ENCODE measurements at places on chromosomes 12 and 14. TPM values are rescaled to one million over a fixed set of nuclear protein-coding genes. Genes with fewer than 3 reads are reported as not detected.

DNA sequence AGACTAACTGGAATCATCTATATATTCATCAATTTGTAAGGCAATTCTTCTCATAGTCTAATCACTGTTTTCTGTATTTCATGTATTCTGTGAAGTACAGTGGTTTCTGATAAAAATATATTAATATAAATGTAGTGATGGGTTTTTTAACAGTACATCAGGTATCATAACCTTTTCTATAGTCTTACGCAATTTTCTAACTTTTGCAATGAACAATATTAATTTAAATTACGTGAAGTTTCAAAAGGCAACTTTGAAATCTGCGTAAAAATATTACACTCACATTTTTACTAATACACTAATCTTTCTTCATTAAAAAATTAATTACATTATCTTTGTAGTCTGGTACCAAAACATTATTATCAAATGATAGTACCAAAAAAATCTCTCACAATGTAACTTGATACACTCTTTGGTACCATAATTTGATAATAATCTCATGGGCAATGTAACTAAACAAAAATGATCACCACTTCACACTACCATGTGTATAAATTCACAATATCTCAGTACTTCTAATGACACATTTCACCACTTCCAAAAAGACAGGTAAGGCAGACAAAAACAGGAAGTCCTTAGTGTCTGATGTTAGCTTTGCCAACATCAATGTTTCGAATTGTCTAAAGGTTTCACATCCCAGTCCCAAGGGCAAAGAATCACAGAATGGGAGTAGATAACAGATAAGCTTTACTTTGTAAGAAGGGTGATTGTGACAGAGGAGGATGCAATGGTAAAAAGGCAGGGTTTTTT is 8.7 kb downstream of the DNAI7 start:
- no peaks in the 10 kb centered on the region for H3K36me3 ChIP-seq
- DNase-seq = no peak
- H3K27me3 ChIP-seq = no peaks in the 10 kb centered on the region
- no peak overlapping the region for H3K27ac ChIP-seq
- H3K4me3 ChIP-seq = no peak overlapping the region
- no peaks in the 10 kb centered on the region for H3K4me1 ChIP-seq

GRCh38 chr14:90649083-90649482 is 167.1 kb downstream of the TTC7B start:
- H3K36me3 ChIP-seq = no peaks in the 10 kb centered on the region
- no peaks in the 10 kb centered on the region for H3K4me1 ChIP-seq
- H3K4me3 ChIP-seq = no peak overlapping the region

DNA sequence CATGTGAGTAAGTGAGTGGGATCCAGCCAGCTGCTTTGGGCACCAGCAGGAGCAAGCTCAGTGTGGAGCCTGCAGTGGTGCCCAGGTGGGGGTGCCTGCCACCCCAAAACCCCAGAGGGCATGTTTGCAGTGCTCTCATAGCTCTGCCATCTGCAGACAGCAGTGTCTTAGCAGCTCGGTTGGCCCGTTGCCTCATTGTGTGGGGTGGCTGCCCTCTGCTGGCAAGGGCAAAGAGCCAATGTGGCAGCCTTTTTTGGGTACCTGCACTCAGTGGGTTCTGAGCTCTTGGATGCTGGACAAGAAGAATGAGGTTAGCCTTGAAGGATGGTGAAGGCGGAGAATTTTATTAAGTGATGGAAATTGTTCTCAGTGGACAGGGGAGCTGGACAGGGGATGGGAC is 52.3 kb downstream of the NEUROD4 start:
- H3K4me3 ChIP-seq = no peak overlapping the region
- no peaks in the 10 kb centered on the region for H3K4me1 ChIP-seq
- H3K27me3 ChIP-seq = no peaks in the 10 kb centered on the region
- H3K36me3 ChIP-seq = no peaks in the 10 kb centered on the region

The FAM186B gene
- 0.30 TPM for total RNA-seq

GRCh38 chr14:24662753-24663152 is 28.8 kb upstream of the GZMB start:
- H3K36me3 ChIP-seq = no peaks in the 10 kb centered on the region
- no peak for DNase-seq
- H3K27ac ChIP-seq = no peak overlapping the region
- H3K27me3 ChIP-seq = no peaks in the 10 kb centered on the region

The TOMM20L gene
- total RNA-seq = not detected

DNA sequence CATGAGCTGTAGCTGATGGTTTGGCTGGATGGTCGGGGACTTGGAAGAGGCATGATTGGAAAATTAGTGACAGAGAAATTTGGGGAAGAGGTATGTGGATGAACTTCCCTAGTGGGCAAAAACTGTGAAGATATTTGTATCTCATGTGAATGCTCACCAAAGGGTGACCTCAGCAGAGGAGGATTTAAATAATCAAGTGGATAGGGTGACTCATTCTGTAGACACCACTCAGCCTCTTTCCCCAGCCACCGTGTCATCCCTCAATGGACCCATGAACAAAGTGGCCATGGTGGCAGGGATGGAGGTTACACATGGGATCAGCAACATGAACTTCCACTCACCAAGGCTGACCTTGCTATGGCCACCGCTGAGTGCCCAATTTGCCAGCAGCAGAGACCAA is 60.8 kb upstream of the KRAS start:
- no peak overlapping the region for H3K27ac ChIP-seq
- no peaks in the 10 kb centered on the region for H3K36me3 ChIP-seq
- no peaks in the 10 kb centered on the region for H3K27me3 ChIP-seq

DNA sequence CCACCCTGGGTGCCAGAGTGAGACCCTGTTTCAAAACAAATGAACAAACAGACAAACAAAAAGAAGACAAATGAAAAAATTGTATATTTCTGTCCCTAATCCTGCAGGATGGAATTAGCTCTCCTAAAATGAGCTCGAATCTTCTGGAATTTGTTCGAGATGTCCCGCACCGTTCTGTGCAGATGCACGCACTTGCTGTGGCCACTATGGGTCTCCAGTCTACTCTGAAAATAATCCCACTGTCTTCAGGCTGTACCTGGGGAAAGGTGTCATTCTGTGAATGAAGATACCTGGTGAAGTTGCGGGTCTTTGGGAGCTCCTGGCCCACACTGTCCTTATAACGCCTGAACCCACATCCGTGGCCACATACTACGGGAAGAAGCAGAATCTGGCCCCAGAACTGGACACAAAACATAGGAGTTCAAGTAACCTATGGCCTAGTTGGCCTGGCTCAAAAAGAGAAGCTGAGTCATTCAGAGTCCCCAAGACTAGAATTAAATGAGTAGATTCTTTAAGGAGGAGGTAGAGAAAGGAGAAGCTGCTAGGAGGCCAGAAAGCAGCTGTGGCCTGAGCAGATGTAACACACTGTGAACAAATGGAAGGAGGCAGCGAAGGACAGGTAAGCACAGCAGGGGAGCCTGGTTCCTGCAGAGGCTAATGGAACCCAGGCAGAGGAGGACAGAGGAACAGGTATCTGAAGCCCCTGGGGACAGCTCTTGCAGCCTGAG is 108.6 kb downstream of the FOXN3 start:
- H3K27ac ChIP-seq = no peak overlapping the region
- no peaks in the 10 kb centered on the region for H3K27me3 ChIP-seq
- DNase-seq = no peak
- peaks cover 3% of the 10 kb centered on the region for H3K4me1 ChIP-seq
- H3K36me3 ChIP-seq = no peaks in the 10 kb centered on the region

- no peak for DNase-seq
- H3K4me1 ChIP-seq = no peaks in the 10 kb centered on the region
- no peak overlapping the region for H3K4me3 ChIP-seq
- no peaks in the 10 kb centered on the region for H3K27me3 ChIP-seq
- H3K27ac ChIP-seq = no peak overlapping the region
- no peaks in the 10 kb centered on the region for H3K36me3 ChIP-seq
Measured at GRCh38 chr14:23670481-23670880, 34.3 kb downstream of the DHRS2 start.

- no peak for DNase-seq
- H3K27me3 ChIP-seq = no peaks in the 10 kb centered on the region
- peaks cover 5% of the 10 kb centered on the region for H3K4me1 ChIP-seq
- H3K36me3 ChIP-seq = no peaks in the 10 kb centered on the region
- no peak overlapping the region for H3K27ac ChIP-seq
Measured at GRCh38 chr12:11879306-11879705, 191.4 kb upstream of the BCL2L14 start.

The RAB2B gene
- total RNA-seq = 31.6 TPM

DNA sequence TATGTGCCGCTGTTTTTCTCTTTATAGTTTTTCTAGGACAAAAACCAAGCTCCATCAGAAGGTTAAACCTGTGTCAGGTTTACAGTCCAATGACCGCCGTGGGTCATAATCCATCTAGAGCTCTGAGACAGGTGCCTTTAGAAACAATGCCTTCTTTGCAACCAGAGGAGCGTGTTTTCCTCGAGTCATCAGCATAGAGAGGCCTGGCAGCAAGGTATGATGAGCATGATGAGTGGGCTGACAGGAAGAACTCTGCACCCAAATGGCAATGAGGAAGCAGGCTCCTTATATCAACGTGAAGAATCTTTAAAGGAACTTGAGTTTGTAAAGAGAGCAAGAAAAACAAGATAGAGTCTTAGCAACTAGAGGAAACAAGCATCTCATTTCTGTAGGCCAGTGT is 60.5 kb upstream of the NUDT4 start:
- H3K4me3 ChIP-seq = no peak overlapping the region
- DNase-seq = no peak
- no peaks in the 10 kb centered on the region for H3K36me3 ChIP-seq
- no peaks in the 10 kb centered on the region for H3K27me3 ChIP-seq

DNA sequence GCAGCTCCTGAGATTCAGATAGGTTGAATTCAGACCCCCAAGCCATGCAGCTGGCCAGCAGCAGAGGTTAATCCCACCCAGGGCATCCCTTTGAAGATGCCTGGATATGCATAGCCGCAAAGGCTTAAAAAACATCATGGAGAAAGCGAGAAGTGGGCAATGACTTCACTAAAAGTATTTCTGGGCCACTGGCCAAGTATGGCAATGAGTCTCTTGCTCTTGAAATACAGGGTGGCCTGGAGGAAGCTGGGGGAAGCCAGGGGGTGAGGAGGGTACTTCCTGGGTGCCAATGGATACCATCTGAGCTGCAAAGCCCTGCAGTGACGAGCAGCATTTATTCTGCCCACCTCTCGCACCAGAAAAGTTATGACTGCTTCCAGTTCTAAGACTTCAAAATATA is 539.3 kb upstream of the TBX3 start:
- no peak for DNase-seq
- H3K4me1 ChIP-seq = no peaks in the 10 kb centered on the region
- no peak overlapping the region for H3K4me3 ChIP-seq
- H3K27ac ChIP-seq = no peak overlapping the region
